ENCODE measurements at places on chromosomes 4 and X.

DNA sequence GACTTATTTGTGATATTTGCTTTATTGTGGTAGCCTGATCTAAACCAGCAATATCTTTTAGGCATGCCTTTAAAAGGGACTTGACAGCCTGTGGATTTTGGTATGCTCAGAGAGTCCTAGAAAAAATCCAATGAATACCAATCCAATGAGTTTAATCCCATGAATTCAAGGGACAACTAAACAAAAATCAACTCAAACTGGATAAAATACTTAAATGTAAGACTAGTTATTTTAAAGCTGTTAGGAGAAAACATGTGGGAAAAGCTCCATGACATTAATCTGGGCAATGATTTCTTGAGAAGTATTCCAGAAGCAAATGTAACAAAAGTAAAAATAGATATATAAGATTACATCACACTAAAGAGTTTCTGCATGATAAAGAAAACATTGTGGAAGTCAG lies 711.5 kb upstream of the PITX2 start:
- DNase-seq: no peak

DNA sequence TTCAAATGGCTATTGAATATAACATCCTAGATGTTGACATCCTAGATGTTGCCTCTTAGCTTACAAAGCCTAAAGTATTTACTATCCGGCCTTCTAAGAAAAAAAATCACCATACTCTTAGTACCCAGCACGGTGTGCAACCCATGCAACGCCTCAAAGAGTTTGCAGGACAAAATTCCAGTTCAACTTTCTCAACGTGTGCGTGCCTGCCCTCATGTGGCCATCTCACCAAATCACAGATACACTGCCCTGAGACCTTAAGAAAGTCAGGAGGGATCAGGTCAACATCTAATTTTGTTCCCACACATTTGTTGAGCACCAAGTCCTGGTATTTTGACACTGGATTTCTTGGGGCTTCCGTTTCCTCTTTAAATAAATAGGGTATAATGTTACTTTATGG lies 68.3 kb downstream of the CRMP1 start:
- peak; percentile 42 for DNase-seq

GRCh38 chr4:22030307-22030706 lies 81.7 kb upstream of the KCNIP4 start:
- DNase-seq: no peak

GRCh38 chr4:104983615-104984179 lies 163.0 kb upstream of the TET2 start:
- no peak for DNase-seq

- DNase-seq: no peak
These were observed 210.9 kb downstream of the RTL9 start for GRCh38 chrX:110569506-110569905.

- no peak for DNase-seq
These were observed 117.5 kb upstream of the VCX2 start for GRCh38 chrX:8288590-8288989.

GRCh38 chrX:24151513-24151912 lies 2.0 kb downstream of the ZFX start:
- no peak for DNase-seq

All from urothelium cell line (cell line).